Esophagus muscularis mucosa (tissue), 4 donors: ENCODE measurements at places on chromosomes 12 and 14. TPM values are rescaled to one million over a fixed set of nuclear protein-coding genes. Genes with fewer than 3 reads are reported as not detected.

The SELPLG gene
- 10.4 TPM for total RNA-seq

- DNase-seq: peak; percentile 92
These were observed 165.8 kb downstream of the MON2 start for GRCh38 chr12:62632411-62632918.

- DNase-seq: peak; percentile 83
These were observed 304.4 kb downstream of the RGS6 start for GRCh38 chr14:72236629-72237028.

- no peak for DNase-seq
These were observed 111.4 kb downstream of the STXBP6 start for GRCh38 chr14:24938593-24938992.

DNA sequence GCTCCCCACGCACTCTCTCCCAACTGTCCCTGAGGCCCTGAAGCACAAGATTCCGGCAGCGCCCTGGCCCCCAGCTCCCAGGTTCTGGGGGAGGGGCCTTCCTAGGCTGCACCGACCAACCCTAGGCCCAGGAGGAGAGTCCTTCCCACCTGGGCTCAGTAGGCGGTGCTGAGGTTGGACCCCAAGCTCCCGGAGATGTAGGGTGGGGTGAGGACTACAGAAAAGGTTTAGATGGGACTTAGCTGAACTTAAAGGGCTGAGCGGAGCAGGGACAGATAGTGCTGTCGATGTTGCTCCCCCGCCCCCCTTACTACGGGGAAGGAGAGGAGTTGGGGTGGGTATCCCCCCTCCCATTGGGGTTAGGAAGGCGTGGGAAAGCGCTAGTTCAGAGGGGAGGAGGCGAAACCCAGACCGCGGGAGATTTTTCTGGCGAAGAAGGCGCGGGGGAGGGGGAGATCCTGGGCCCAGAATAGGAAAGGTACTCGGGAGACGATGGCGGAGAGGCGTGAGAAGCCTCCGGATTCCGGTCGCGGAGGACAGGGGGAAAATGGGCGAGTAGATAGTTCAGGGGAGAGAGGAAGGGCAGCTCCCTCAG lies 4.2 kb upstream of the BAZ2A start:
- no peak for DNase-seq

DNA sequence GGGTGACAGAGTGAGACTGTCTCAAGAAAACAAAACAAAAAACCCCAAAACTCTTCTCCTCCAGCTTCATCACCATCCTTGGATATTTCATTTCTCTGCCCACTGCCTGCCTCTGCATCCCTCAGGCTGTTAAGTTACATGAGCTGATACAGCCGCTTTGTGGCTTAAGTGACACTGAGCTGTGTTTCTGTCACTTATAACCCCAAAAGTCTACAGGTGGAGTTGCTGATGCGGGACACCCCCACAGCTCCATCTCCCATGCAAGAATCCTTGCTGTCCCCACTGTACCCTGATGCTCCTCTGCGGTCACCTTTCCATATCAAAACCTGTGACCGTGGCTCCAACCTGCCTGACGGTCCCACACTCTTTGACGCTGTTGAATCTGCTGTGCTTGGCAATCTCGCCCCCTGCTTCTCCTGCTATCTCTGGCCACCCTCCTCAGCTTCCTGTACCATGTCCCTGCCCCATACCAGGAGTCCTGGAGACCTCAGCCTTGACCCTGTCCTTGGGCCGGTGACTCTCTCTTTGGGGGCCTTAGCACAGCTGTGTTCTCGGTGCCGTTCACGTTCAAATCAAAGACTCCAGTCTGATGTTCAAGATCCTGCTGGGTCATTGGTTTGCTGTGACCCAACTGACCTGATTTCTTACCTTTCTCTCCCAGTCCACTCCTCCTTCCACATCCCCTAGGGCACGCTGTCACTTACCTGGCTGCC lies 20.3 kb downstream of the HVCN1 start:
- DNase-seq: no peak

DNA sequence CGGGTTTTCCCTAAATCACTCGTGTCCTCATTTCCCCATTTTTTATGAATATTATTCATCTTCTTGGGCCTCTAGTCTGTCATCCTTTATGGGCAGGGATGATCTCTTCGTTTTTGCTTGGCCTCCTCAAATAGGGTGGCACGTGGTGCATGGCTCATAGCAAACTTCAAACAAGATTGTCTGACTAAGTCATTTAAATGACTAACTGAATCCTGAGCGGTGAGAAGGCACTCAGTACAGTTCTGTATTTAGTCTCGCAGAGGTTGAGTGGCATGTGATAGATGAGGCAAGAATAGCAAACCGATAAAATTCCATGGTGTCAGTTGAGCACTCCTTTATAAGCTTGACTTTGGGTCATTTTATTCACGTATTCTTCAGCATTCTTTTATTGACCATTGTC lies 5.7 kb upstream of the JDP2 start:
- DNase-seq: no peak

GRCh38 chr12:117408161-117408791 lies 46.9 kb upstream of the NOS1 start:
- no peak for DNase-seq
